ENCODE measurements at places on chromosomes 1 and 21.

- DNase-seq = no peak
These were observed 49.8 kb upstream of the RCC1 start for GRCh38 chr1:28456078-28456477.

GRCh38 chr1:9746651-9747050, 77.1 kb downstream of the CLSTN1 start:
- no peak for DNase-seq

- DNase-seq = no peak
These were observed 111.9 kb downstream of the ADSS2 start for GRCh38 chr1:244339776-244340175.

DNA sequence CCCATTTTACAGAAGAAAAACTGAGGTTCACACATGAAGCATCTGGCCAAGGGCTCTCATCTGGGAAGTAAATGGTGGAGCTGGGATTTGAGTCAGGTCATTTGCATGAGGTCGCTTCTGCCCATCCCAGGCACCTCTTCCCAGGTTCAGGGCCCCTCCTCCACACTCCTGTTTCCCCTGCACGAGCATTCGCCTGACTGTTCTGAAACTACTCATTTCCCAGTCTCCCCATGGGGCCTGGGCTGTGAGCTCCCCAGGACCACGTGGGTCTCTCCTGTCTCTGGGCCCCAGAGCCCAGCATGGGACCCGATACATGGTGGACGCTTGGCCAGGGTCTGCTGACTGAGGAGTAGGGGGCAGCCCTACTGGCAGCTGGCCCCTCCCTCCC, 360.8 kb downstream of the MATN1 start:
- DNase-seq = no peak

DNA sequence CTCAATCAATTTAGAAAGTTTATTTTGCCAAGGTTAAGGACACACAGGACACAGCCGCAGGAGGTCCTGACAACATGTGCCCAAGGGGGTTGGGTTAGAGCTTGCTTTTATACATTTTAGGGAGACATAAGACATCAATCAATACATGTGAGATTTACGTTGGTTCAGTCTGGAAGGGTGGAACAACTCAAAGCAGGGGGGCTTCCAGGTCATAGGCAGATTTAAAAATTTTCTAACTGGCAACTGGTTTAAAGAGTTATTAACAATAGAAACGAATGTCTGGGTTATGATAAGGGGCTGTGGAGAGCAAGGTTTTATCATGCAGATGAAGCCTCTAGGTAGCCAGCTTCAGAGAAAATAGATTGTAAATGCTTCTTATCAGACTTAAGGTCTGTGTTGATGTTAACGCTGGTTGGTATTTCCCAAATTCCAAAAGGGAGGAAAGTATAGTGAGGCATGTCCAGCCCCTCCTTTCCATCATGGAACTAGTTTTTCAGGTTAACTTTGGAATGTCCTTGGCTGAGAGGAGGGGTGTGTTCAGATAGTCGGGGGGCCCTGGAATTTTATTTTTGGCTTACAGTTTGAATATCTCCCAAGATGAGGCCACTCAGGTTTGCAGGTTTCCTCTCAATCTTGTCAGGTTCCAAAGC, 31.0 kb upstream of the TGFBR3 start:
- DNase-seq = no peak

- no peak for DNase-seq
These were observed 200.6 kb downstream of the BRINP3 start for GRCh38 chr1:190277107-190277506.

- no peak for DNase-seq
These were observed 9.6 kb downstream of the STUM start for GRCh38 chr1:226558036-226558650.

DNA sequence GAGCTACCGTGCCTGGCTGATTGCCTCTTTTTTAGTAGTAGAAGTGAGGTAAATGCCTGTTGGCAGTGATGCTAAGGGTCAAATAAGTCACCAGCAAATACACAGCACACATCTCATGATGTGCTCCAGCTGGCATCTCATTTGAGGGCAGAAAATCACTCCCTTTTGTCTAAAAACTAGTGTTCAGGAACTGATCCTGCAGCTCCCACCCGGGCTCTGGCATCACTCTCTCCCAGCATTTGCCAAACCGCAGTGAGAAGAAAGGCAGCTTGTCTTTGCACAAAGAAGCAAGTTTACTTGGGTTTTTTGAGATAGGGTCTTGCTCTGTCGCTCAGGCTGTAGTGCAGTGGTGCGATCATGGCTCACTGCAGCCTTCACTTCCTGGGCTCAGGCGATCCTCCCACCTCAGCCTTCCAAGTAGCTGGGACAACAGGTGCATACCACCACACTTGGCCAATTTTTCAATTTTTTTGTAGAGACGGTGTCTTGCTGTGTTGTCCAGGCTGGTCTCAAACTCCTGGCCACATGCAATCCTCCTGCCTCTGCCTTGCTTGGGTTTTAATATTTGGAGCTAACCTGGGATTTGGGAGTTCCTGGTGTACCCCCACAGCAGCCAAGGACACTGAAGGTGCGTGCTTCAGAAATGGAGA, 4.1 kb downstream of the RBP7 start:
- no peak for DNase-seq
